Stimulated activated CD4-positive, alpha-beta T cell treated with anti-CD3 and anti-CD28 coated beads, TNF-alpha, amount 100 ng/mL, for 1 hour (primary cell): ENCODE measurements at places on chromosomes 5 and 9.

- DNase-seq: no peak
These were observed 65.5 kb downstream of the HSPA4 start for GRCh38 chr5:133117166-133117911.

DNA sequence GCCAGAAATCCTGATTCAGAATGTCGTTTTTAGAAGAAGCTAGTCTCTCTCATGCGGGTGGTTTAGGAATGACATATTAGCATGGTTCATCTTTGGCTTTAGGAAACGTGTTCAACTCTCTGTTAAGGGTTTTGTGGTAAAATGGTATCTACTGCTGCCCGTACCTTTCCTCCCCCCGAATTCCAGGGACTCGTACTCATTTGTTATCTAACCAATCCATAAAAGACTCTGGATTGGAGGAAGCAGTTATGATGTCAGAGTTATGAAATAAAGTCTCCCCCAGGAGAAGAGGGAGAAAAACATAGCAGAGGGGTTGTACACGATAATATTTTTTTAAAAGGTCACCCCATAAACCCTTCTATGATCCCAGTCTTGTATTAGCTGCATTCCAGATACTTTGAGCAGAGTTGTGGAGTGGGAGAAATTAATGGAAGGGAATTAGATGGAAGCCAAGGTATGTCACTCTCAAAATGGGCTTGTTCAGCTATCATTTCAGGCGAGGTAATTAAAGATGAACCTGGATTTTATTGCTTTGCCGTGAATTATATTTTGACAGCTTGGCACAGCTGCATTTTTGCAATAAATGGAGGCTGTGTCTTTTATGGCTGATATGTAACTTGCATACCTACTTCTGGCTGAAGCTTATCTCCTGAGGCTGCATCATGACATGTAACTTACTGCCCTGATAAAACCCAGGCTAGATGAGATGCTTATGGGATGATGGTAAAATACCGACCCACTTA lies 31.3 kb downstream of the RAI14 start:
- no peak for DNase-seq

DNA sequence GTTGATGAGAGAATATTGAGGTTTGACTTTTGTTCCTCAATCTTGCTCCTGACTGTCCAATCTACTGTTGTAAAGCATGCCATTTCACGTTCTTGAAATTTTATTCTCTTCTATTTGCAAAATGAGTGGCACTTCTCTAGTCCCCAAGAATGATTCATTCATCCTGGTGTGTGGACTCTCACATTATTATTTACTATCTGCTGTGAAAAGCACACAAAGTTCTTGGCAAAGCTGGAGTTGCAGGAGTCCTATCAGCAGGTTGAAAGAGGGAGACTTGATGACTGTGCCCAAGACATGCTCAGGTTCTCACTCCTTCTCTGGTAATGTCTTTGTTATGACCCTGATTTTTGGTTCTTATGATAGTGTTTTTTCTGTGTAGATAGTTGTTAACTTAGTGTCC lies 382.6 kb downstream of the DMRTA1 start:
- no peak for DNase-seq

GRCh38 chr5:96175090-96175489 lies 213.4 kb upstream of the ELL2 start:
- DNase-seq: no peak

GRCh38 chr5:160488394-160489325 lies 67.0 kb downstream of the PTTG1 start:
- no peak for DNase-seq

GRCh38 chr9:80156262-80156661 lies 584.5 kb downstream of the TLE4 start:
- DNase-seq: no peak

GRCh38 chr9:18045326-18045725 lies 428.6 kb upstream of the ADAMTSL1 start:
- DNase-seq: no peak

DNA sequence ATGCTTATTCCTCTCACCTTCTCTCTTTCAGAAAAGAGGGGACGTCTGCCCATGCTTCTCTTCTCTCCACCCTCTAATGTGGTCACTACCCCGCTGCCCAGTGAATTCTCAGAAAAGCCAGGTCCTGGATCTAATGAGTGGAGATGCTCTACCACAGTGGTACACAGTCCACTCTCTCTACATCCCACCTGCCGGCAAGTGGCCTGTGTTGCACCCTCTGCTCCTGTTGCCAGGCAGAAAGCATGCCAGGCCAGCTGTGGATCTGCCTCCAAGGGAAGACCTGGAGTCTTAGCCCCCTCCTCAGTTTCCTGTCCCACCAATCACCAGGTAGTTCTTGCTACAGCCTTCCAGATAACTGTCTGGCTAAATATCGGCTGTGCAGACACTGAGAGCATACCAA lies 71.2 kb upstream of the SPDL1 start:
- no peak for DNase-seq

- DNase-seq: no peak
These were observed 99.9 kb upstream of the BNC2 start for GRCh38 chr9:16970321-16970720.

DNA sequence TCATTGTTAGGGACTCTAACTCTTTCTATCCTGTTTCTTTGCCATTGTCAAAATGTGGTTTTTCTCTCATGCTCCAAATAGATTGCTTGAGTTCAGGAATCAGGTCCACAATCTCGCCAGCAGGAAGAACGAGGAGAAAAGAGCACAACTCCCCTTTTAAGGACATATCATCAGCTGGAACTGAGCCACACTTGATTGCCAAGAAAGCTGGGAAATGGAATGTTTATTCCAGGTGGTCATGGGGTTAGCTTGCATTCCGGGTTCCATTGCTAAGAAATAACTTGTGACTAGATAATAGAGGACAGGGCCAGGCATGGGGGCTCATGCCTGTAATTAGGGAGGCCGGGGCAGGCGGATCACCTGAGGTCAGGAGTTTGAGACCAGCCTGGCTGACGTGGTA lies 32.4 kb upstream of the C9orf57 start:
- no peak for DNase-seq

- DNase-seq: no peak
These were observed 433.0 kb downstream of the DNAH5 start for GRCh38 chr5:13511442-13511841.
